ENCODE measurements at places on chromosomes 16 and 17.

- no peak for DNase-seq
Measured at GRCh38 chr17:1030684-1031532, 34.0 kb downstream of the TIMM22 start.

GRCh38 chr16:70598937-70599503, 47.3 kb upstream of the IL34 start:
- DNase-seq, result no peak

- DNase-seq, result no peak
Measured at GRCh38 chr17:51657224-51657623, 396.9 kb downstream of the UTP18 start.

DNA sequence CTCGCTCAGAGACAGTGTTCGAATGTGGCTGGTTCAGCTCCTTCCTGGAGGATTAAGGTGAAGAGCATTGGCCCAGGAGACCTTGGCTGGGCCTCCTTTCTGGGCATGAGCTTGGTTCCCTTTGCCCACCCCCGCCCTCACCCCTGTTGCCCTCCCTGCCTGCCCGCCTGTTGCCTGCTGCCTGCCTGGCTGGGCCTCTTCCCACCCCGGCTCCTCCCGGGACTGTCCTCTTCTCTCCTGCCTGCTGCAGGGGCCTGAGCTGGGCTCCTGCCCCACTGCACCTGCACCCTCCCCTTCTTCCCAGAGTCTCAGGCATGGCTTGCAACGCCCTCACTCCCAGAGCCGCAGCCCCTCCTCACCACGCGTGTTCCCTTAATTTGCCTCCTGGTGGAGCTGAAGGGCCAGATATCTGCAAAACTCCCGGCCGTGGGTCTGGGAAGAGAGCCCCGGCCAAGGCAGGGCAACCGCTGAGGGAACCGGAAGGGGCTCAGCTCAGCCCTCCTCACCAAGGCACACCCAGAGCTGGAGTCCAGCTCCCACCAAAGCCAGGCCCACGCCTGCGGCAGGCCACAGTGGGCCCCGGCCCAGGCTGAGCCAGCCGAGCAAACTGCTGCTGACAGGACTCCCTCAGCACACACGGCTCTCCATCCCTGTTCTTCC, 31.2 kb downstream of the MNT start:
- DNase-seq, result no peak

DNA sequence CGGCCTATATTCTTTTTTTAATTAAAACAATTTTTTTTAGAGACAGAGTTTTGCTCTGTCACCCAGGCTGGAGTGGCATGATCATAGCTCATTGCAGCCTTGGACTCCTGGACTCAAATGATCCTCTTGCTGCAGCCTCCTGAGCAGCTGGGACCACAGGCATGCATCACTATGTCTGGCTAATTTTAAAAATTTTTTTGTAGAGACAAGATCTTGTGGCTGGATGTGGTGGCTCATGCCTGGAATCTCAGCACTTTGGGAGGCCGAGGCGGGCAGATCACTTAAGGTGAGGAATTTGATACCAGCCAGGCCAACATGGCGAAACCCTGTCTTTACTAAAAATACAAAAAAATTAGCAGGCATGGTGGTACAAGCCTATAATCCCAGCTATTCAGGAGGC, 54.8 kb upstream of the MSI2 start:
- no peak for DNase-seq

DNA sequence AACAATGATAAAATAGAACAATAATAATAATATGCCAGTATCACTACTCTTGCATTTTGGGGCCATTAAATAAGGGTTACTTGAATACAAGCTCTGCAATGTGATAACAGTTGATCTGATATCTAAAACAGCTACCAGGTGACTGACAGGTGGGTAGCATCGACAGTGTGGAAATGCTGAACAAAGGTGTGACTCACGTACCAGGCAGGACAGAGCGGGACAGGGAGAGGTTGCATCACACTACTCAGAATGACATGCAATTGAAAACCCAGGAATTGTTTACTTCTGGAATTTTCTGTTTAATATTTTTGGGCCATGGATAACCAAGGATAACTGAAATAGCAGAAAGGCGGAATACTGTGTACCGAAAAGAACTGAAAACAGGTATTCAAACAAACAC, 15.8 kb upstream of the ZNF19 start:
- no peak for DNase-seq

DNA sequence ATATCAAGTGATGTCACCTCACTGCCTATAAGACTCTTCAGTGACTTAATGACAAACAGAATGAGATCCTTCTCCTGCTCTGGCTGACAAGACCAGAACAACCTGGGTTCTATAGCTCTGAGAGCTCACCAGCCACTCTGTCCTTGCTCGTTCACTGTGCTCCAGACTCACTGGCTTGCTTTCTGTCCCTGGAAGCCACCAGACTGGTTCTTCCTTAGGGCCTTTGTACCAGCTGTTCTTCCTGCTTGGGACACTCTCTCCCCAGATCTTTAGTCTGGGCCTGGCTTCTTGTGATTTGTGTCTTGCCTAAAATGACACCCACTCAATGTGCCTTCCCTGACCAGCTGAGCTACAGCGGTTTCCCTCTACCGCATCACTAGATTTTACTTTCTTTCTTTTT, 76.1 kb downstream of the FTO start:
- DNase-seq, result no peak

DNA sequence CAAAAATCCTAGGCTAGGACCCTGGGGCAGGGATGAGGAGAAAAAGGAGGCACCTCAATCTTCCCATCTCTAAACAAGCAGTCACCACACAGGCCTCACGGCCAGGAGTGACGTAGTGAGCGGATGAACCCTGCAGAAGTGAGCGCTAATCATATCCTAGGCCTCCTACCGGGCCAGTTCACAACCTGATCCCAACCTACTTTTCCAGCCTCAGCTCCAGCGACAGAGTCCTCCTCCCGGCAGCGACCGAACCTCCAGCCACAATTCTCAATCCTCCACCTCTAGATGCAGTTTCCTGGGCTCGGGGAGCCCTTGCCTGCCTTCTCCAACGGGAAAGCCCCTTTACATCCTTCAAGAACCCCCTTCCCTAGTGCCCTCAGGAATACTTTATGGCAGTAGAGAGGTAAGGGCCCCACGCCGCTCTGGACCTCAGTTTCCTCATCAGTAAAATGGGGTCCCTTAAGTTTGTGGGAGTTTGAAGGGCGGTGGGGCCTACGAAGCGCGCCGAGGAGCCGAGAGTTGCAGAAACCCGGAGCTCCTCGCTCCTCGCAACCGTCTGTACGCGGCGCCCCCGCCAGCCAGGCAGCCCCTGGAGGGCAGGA, 1.4 kb downstream of the ZNF668 start:
- no peak for DNase-seq

DNA sequence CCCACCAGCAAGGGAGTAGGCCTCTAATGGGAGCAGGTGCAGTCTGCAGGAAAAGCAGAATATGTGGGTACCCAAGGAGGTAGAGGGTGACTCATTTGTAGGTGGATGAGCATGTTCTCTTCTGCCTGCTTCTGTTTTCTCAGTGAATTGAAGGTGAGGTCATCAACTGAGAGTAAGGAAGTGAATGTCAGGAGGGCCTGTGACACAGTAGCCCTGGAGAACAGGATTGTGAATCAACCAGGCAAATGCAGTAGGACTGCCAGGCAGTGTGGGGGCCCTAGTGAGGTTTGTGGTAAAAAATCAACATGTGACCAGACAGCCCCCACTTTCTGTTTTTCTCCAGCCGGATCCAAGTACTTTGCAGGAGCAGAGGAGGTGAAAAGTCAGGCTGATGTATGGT, 150.5 kb upstream of the SOX9 start:
- no peak for DNase-seq

DNA sequence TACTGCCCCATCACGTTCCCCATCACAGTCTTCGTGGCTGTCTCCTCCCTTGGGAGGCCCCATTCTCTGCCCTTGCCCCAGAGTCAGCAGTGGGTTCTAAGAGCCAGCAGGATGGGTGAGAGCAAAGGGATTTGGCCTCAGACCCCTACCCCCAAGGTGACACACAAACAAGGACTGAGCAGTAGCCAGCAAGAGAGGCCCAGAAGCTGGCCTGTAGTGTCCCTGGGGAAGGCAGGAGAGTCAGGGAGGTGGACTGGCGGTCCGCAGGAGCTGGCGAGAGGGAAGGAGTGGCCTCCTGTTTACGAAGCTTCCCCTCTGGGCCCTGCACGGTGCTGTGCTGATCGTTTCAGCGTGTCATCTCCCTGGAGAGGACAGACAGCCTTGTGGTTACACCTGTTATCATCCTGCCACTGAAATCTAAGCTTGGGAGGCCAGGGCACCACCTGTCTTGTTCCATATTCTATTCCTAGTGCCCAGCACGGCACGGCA, 8.4 kb downstream of the WDR81 start:
- DNase-seq, result no peak

GRCh38 chr16:49439050-49439449, 65.4 kb downstream of the C16orf78 start:
- no peak for DNase-seq

GRCh38 chr17:652314-652713, 62.3 kb downstream of the VPS53 start:
- DNase-seq, result no peak

DNA sequence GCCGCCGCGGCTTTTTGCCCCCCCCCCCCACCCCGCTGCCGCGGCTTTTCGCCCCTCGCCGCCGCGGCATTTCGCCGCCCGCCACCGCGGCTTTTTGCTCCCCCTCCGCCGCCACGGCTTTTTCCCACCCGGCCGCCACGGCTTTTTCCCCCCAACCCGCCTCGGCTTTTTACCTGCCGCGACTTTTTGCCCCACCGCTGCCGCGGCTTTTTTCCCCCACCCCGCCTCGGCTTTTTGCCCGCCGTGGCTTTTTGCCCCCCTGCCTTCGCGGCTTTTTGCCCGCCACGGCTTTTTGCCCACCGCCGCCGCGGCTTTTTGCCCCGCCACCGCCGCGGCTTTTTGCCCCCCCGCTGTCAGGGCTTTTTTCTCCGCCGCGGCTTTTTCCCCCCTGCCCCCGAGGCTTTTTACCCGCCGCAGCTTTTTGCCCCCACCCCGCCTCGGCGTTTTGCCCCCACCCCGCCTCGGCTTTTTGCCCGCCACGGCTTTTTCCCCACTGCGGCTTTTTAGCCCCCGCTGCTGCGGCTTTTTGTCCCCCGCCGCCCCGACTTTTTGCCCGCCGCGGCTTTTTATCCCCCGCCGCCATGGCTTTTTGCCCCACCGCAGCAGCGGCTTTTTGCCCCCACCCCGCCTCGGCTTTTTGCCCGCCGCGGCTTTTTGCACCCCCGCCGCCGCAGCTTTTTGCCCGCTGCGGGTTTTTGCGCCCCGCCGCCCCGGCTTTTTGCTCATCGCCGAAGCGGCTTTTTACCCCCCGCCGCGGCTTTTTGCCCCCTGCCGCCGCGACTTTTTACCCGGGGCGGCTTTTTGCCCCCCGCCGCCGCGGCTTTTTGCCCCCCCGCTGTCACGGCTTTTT, 527.8 kb upstream of the WSB1 start:
- DNase-seq, result no peak

DNA sequence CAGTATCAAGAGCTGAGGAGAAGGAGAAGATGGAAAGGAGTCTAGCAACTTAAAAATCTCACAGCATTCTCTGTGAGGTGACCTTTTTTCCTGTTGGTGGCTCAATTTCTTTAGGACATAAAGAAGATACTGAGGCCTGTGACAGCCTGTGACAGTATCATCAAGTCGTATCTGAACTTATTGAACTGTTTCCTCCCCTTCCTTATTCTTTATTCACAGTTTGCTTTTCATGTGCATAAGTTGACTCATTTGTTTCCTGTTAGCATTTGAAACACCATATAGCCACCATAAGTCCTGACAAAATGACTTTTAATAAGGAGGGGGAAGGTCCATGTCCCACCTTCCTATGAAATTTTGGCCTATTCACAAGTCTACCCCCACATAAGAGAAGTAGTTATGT, 8.9 kb downstream of the UNK start:
- DNase-seq, result no peak

GRCh38 chr17:74442291-74442669, 10.4 kb downstream of the GPRC5C start:
- DNase-seq, result no peak

GRCh38 chr17:14557480-14557879, 256.6 kb downstream of the HS3ST3B1 start:
- DNase-seq, result no peak

All from stimulated activated CD8-positive, alpha-beta memory T cell treated with anti-CD3 and anti-CD28 coated beads, Interleukin-15, amount 100 ng/mL, for 48 hours (primary cell).